ENCODE measurements at places on chromosomes 13 and 19.

DNA sequence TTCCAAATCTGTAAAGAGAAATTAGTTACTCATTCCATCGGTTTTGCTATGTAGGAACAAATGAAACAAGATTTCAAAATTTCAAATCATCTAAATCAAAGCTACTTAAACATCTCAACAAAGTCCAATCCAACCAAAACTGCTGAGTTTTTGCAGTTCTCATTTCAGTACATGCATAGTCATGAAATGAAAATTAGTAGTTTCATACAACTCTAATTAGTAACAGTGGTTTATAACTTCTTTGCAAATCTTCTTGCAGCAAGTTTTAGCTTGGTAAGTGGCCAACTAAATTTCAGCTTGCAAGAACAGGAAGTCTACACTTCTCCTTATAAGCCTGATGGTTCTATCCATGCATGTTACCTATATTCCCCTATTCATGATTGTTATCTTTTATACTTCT is 75.6 kb downstream of the SPRY2 start:
- no peak for DNase-seq

DNA sequence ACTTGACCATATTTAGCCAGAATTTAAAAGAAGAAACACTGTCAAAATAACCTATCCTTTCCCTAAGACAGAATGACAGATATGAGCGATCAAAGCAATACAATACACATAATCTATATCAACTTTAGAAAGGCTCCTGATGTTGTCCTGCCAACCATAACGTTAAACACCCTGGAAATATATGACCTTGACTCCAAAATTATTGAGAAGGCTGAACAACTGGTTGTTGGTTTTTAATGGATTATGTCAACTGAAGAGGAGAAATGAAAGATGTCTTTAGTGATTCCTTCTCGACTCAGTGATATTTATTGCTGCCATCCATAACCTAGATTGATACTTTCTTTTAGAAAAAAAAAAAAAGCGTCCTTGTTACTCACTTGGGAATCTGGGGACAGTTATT is 957.2 kb downstream of the SLITRK1 start:
- no peak for DNase-seq

- no peak for DNase-seq
Observed at GRCh38 chr19:913080-913748, at the start of gene R3HDM4. TSS of gene R3HDM4 (minus strand) at chr19:913219. CDS start at chr19:913157, 62 bp downstream.

DNA sequence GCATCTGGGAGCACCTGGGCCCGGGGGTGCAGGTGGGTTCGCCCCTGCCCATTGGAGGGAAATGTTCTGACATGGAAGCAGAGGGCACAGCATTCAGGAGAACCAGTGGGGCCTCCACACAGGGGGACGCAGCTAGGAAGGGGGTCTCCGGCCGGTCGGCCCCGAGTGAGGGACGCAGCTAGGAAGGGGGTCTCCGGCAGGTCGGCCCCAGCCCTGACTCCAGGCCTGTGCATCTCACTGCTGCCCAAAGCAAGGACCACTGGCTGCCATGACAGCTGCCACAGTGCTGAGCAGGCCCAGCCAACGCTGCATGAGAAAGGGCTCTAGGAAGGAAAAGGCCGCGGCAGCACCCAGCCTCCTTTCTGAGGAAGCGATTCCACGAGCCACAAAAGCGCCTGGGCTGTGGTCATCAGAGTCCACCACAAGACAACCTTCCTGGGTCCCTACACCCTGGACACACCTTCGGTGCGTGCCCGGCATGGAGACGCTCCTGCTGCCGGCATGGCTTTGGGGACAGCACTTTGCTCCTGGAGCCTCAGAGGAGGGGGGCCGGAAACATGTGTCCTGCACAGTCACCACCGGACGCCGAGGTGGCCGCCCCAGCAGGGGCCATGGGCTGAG is 9.7 kb downstream of the RASA3 start:
- no peak for DNase-seq

DNA sequence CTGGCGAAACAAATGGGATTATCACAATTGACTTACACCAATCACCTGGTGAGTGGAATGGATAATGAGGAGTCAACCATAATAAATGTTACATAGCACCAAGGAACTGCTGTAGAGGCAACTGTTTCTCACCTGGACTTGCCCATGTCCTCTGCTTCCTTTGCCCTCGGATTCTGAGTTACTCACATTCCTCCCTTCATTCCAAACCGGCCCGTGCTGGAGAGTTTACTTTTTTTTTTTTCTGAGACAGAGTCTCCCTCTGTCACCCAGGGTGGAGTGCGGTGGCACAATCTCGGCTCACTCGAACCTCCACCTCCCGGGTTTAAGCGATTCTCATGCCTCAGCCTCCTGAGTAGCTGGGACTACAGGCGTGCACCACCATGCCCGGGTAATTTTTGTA is 41.5 kb upstream of the TSC22D1 start:
- DNase-seq: no peak

DNA sequence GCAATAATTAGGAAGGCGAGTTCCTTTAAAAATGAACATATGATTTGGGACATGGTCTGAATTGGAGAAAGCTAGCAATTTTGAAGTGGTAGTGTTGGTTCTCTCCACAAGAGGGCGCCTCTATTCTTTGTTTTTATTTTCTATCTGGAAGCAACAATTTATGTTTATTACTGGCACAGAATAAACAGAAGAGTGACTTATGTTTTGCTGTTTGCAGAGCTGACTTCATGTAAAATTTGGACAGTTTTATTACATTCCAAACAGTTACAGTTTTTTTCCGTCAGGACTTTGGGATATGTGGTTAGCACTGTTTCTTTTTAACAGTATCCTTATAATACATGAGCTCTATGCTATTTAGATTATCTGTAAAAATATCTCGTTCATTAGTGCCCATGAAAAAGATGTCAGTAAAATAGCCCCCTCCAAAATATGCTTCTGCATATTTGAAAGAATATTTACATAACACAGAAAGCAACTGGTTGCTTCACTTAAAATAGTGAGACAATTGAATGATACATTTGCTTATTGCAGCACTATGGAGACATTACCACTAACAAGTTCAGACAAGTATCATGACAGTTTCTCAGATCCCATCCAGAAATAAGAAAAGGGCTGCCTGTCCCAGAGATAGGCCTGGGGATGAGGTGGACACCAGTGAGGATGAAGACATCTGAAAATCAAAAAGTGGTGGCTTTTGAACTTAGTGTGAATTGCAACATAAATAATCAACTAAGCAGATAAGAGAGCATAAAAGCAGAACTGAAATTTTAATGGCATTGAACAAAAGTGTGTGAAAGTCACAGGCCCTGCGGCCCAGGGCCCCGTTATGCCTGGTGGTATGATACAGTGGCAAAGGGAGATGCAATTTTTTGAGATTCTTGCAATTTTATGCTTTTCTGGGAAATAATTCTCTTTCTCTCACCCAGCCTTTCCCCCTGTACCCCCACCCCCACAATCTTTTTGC is 32.3 kb upstream of the FGF9 start:
- DNase-seq: no peak

GRCh38 chr19:36771261-36772231 is 1.1 kb downstream of the ZNF850 start:
- peak; percentile 85 for DNase-seq

DNA sequence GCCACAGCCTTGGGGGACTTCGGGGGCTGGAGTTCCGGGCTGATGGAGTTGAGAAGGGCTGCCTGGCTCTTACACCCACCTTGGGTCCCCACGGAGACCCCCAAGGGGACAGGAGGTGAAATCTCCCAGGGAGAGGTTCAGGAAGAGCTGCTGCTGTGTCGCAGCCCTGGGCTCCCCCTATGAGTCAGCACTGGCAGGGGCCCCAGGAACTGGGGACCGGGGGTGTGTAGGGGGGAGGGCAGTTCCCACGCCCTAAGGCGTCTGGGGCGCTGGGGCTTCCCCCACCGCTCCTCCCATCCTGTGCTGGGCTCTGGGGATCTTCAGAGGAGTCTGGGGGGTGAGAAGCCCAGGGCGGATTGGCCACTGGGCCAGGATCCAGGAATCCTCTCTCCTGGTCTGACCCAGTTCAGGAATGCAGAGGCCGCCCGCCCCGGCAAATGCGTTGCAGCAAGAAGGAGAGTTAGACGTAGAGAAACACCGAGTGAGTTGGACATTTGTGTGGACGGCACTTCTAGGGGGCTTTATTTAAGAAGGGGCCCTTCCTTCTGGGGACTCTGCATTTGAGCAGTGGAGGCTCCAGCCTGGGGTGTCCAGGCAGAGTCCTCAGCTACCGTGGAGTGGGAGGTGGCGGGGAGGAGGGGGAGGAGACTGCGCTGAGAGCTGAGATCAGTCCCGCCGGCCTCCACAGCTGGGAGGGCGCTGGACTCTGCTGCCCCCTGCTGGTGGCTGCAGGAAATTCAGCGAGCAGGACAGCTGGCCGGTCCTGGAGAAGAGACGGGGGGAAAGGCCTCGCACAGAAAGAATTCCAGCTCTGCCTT is 15.0 kb upstream of the NANOS3 start:
- peak; percentile 77 for DNase-seq

DNA sequence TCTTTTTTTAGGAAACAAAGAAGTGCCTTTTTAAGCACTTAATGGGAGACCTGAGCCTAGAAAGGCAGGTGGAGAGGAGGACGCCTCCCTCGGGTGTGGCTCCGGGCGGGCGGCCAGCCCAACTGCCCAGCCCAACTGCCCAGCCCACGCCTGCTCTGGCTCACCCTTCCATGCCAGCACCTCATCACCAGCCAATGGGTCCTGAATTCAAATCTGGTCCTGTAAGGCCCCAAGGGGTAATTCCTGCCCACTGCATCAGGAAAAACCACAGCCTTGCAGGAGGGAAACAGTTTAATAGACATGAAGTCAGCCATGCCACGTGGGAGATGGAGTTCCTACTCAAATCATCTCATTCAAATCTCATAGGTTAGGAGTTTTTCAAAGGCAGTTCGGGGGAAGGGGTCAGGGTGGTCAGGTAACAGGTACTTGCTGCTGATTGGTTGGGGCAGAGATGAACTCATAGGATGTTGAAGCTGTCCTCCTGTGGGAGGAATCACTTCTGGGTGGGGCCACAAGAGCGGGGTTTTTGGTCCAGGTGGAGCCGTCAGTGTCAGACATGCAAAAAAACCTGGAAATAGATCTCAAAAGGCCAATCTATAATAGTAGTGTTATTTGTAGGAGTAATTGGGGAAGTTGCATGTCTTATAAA is 64.9 kb downstream of the HSPH1 start:
- no peak for DNase-seq

- DNase-seq: no peak
Observed at GRCh38 chr13:49641801-49642291, 13.5 kb downstream of the ARL11 start.

GRCh38 chr13:97082461-97083207 is 88.4 kb upstream of the OXGR1 start:
- DNase-seq: no peak

- DNase-seq: no peak
Observed at GRCh38 chr19:3140667-3141038, 4.8 kb downstream of the GNA15 start.

- peak; percentile 67 for DNase-seq
Observed at GRCh38 chr19:56333506-56333905, 18.9 kb upstream of the ZSCAN5A start.

DNA sequence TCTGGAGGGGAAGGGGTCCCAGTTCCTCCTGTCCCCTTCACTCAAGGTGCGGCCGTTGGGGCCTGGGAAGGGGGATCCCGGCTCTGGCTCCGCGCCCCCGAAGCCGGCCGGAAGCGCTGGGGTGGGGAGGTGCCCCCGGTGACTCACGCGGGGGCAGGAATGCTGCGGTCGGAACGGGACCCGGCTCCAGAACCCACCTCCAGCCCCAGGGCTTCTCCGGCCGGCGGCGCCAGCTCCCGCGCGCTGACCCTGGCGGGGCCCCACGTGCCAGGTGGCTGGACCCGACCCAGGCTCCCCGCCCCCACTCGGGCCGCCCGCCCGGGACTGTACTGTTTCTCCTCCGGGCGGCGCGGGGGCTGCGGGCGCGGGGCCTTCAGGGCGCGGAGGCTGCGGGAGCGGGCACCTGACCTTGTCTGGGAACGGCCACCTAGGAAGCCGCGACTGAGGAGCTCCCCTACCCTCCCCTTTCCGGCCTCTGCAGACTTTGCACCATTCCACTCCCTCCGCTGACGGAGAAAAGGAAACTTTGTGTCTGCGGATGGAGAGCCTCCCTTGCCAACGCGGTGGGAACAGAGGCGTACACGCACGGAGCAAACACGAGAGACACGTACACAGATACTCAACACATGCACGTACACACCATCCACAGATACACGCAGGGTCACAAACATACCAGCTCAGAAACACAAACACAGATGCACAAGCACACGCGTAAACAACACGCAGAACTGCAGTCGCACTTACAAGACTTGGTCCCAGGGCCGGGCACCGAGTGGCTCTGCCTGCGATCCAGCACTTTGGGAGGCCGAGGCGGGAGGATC is 7.2 kb downstream of the AXL start:
- peak; percentile 68 for DNase-seq

DNA sequence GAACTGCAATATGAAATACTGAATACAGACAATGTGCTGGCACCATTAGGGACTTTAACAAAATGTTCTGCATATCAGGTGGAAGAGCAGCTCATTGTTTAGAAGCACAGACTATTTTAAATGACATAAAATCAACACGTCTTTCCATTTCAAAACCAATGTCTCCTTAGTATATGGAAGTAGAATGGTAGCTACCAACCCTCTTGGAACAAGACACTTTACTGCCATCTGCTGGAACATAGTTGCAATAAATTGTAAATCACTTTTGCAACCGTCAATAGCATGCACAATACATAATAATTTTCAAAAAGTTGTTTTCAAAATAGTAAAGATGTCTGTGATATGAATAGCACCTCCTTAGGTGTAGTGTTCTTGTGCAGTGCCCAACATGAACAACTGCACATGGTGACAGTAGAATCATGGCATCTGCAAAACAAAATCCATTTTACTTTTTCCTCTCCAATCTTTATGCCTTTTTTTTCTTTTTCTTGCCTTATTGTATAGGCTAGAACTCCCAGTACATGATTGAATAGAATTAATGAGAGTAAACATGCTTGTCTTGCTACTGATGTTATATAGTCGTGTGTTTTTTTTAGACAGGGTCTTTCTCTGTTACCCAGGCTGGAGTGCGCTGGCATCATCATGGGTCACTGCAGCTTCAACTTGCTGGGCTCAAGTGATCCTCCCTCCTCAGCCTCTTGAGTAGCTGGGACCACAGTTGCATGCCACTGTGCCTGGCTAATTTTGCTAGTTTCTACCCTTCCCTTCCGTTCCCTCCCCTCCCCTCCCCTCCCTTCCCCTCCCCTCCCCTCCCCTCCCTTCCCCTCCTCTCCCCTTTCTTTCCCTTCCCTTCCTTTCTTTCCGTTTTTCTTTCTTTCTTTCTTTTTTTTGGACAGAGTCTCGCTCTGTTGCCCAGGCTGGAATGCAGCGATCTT is 7.8 kb upstream of the LYPD5 start:
- peak; percentile 29 for DNase-seq

- DNase-seq: no peak
Observed at GRCh38 chr19:18675779-18676178, 7.7 kb upstream of the CRTC1 start.

GRCh38 chr13:38346764-38347163 is 2.9 kb upstream of the UFM1 start:
- no peak for DNase-seq

DNA sequence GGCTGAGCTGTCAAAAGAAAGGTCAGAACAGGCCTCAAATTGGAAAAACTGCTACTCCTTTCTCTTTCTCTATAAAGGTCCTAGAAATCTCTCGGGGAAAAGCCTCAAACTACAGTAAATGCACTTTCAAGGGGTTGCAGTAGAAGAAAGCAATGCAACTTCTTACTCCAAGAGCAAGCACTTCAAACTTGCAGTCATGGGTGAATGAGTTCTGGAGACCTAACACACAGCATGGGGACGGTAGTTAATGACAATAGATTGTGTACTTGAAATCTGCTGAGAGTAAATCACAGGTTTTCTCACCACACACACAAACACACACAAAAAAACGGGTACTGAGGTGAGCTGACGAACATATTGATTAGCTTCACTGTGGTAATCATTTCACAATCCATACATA is 11.8 kb downstream of the TUBGCP3 start:
- DNase-seq: no peak

Data from HepG2 (cell line).